NCI-H2029 (cell line): ENCODE measurements at places on chromosomes 7 and 10.

GRCh38 chr7:132029369-132030085 is 473.1 kb upstream of the PODXL start:
- DNase-seq = no peak

- no peak for DNase-seq
Measured at GRCh38 chr7:150338166-150338829, 3.1 kb downstream of the RARRES2 start.

- DNase-seq = no peak
Measured at GRCh38 chr7:157487046-157487770, 150.4 kb downstream of the DNAJB6 start.

DNA sequence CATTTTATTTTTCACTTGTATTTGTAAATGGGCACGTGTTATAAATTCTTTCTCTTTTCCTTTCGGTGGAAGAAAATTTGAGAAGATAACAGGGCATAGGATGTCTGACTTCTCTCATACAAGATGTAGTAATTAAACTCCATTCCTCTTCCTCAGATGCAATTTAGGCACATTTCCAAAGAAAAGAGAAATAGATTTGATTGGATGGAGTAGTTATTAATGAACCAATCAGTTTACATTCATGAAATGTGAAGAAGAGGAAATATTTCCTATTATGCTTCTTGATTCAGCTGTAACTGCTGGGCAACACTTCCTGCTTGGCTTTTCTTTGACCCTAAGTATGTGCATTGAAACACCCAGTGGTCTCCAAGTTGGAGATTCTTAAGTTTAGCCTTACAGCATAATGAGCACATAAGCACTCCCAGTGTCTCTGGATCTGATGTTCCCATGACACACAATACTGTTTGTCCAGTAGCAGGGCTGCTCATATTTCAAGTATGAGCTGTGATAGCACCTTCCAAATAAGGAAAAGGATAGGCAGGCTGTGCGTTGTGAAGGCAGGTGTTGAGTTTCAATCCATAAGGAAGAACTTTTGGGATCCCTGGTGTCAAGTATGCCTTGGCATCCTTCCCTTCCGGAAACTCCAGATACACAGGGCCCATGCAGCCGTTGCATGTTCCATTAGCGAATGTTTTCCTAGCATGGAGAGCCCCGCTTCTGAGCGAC is 33.4 kb upstream of the COBL start:
- peak; percentile 99 for DNase-seq

- DNase-seq = no peak
Measured at GRCh38 chr7:137885678-137886077, 38.9 kb upstream of the DGKI start.

GRCh38 chr10:7720478-7720877 is 17.4 kb downstream of the ITIH2 start:
- no peak for DNase-seq
